ENCODE measurements at places on chromosomes 6 and 20.

DNA sequence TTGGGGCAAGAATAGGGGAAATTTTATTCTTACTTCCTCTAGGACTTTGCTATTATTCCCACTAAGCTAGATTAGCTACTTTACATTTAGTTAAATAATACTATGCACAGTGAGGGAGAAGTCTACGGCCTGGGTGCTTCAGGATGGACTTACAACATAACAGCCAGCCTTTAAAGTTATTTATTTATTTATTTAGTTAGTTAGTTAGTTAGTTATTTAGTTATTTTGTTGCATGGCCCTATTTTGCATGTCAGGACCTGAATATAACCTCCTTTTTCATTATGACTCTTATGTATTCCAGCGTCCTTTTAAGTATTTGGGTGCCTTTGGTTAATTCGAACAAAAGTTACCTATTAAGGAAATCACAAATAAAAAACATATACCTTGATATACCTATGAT, 238.7 kb downstream of the EYS start:
- no peak for DNase-seq

- DNase-seq = no peak
Observed at GRCh38 chr20:49896204-49896603, 19.1 kb downstream of the SPATA2 start.

DNA sequence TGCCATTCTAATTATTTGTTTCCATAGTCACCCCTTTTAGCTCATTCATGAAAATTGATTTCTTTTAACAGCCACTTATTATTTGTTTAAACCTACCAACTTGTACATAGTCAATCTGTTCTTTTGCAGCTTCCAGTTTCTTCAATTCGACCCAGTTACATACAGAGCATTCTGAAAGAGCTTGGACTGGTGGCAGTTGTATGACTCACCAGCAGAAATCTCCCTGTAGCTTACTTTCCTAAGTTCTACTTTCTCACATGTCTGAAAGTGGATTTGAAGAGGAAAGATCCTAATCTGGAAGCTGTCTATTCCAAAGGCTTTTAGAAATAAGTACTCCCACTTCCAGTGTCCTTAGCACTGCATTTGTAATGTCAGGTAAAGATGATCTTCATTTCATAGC, 447.9 kb downstream of the HTR1B start:
- DNase-seq = no peak

DNA sequence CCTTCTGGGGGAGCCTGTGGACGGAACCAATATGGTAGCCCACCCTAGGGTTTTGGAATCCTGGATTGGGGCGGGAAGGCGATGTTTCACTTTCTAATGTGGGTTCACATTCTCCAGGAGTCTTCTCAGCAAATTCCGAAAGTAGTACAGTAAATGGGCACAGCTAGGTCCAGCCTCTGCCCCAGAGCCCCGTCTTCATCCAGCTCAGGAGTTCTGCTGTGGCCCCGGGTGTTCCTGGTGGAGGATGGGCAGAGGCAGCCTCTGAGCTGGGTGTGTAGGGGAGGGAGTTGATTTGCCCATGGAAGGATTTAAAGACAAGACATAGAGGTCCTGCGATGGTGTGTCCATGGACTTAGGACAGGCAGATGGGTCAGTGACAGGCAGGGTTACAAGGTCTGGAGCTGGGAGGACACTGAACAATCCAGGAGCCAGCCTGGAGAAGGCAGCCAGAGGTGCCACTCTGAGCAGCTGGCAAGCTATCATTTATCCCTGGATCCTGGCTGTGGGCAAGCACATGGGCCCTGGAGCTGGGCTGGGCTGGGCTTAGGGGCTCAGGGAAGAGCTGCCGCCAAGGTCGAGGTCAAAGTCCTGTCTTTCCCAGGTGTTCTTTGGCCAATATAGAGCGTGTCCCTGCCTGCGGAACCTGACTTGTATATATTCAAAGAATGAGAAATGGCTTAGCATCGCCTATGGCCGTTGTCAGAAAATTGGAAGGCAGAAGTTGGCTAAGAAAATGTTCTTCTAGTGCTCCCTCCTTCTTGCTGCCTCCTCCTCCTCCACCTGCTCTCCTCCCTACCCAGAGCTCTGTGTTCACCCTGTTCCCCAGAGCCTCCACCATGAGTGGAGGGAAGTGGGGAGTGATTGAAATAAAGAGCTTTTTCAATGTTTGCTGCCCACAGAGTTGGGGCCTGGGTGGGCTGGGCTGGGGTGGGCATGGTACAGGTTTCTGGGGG, 6.7 kb downstream of the CLPSL1 start:
- DNase-seq = no peak

DNA sequence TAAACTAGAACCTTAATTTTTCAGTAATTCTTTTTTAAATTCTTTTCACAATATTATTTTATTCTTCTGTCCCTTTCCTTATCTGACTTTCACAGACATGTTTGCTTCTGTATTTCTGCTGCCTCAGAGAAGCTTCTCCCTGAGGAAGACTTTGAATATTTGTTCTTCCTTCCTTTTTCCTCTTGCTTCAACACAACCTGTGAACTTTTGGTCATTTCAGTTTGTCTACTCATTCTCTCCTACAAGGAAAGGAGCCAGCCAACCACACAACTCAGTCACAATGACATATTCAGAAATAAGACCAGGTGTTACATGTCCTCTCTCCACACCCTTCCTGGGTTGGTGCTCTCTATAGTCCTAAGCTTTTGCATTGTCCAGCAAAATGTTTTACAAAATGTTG, 310.4 kb downstream of the TFAP2B start:
- DNase-seq = no peak

GRCh38 chr6:169424149-169424804, 170.6 kb upstream of the THBS2 start:
- no peak for DNase-seq

GRCh38 chr6:111087871-111088667, 766 bp downstream of the SLC16A10 start:
- peak; percentile 23 for DNase-seq

GRCh38 chr6:39425346-39426072, 103.0 kb upstream of the KCNK16 start:
- no peak for DNase-seq

- DNase-seq = no peak
Observed at GRCh38 chr20:25382704-25383370, 7.8 kb downstream of the ABHD12 start.

- DNase-seq = no peak
Observed at GRCh38 chr6:101011186-101011585, 130.1 kb upstream of the ASCC3 start.

GRCh38 chr6:127538750-127539264, 19.7 kb upstream of the MTCL3 start:
- no peak for DNase-seq

GRCh38 chr20:63384336-63384735, 23.2 kb upstream of the CHRNA4 start:
- no peak for DNase-seq

GRCh38 chr6:168122521-168122920, 43.5 kb upstream of the FRMD1 start:
- no peak for DNase-seq

DNA sequence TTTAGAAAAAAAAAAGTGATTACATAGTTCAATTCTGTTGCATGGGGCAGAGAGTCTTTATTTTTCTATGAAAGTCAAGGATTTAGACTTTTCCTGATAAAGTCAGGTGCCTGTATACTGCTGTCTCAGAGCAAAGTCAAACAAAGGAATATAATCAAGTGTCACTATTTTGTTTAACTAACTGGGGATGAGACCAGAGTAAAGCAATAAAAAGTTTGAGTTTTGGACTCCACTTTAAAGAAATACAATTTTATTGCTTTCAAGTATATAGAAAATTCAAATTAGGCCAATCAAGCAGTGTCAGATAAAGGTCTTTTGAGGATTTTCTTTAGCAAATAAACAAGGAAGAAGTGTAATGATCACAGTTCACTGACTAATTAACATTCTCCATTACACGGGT, 48.7 kb upstream of the MYLIP start:
- DNase-seq = no peak

- DNase-seq = no peak
Observed at GRCh38 chr6:150491811-150492172, 107.9 kb upstream of the PLEKHG1 start.

- no peak for DNase-seq
Observed at GRCh38 chr6:88650029-88650619, 313.3 kb downstream of the RNGTT start.
